Panc1 (cell line): ENCODE measurements at places on chromosomes 7 and 10.

GRCh38 chr10:112875476-112876267 is 74.4 kb upstream of the TCF7L2 start:
- H3K4me1 ChIP-seq = no peaks in the 10 kb centered on the region
- H3K27me3 ChIP-seq = no peaks in the 10 kb centered on the region
- H3K4me3 ChIP-seq = no peak overlapping the region
- H3K36me3 ChIP-seq = no peaks in the 10 kb centered on the region
- DNase-seq = no peak

DNA sequence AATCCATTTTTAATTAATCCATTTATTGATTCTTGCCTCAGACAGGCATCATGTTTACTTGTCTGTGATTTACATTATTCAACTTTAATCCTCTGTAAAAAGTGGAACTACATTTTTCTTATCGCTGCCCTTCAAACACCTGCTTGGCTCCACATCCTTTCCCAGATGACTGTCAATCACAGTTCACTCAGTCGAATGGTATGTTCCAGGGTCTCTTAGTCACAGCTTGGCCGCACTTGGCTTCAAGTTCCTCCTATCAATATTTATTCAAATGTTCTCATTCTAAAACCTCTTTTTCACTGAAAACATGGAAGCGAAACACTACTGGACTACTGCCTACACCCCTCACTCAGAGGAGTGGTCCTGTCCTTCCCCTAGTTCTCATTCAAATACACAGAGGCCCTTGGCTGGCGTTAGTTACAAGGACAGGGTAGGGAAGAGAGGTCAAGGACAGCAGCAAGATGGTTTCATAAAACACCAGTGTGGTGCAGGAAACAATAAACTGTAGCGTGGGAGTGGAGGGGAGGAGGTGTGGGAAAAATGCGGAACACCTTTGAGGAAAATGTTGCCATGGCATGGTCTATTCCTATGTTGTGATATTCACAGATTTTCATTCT is 143.2 kb downstream of the USP6NL start:
- DNase-seq = no peak
- no peaks in the 10 kb centered on the region for H3K4me1 ChIP-seq
- no peak overlapping the region for H3K27ac ChIP-seq
- no peaks in the 10 kb centered on the region for H3K27me3 ChIP-seq
- no peak overlapping the region for H3K4me3 ChIP-seq
- H3K36me3 ChIP-seq = no peaks in the 10 kb centered on the region

GRCh38 chr10:101441541-101442455 is 87.8 kb downstream of the BTRC start:
- no peak overlapping the region for H3K4me3 ChIP-seq
- DNase-seq = peak; percentile 54
- H3K27ac ChIP-seq = no peak overlapping the region

GRCh38 chr7:37421861-37422500 is 26.7 kb downstream of the ELMO1 start:
- no peak overlapping the region for H3K4me3 ChIP-seq
- no peak overlapping the region for H3K27ac ChIP-seq
- peaks cover 11% of the 10 kb centered on the region for H3K27me3 ChIP-seq
- no peaks in the 10 kb centered on the region for H3K36me3 ChIP-seq
- no peaks in the 10 kb centered on the region for H3K4me1 ChIP-seq
- DNase-seq = no peak

- H3K27ac ChIP-seq = no peak overlapping the region
- no peaks in the 10 kb centered on the region for H3K36me3 ChIP-seq
- no peaks in the 10 kb centered on the region for H3K27me3 ChIP-seq
- H3K4me3 ChIP-seq = no peak overlapping the region
Measured at GRCh38 chr7:46233585-46234329, 312.7 kb upstream of the IGFBP3 start.

- H3K27me3 ChIP-seq = no peaks in the 10 kb centered on the region
- H3K4me3 ChIP-seq = no peak overlapping the region
- no peak overlapping the region for H3K27ac ChIP-seq
- H3K4me1 ChIP-seq = peaks cover 79% of the 10 kb centered on the region
- no peaks in the 10 kb centered on the region for H3K36me3 ChIP-seq
Measured at GRCh38 chr10:71978476-71978875, 14.3 kb downstream of the CHST3 start.

GRCh38 chr7:118878336-118878735 is 653.8 kb downstream of the ANKRD7 start:
- no peak for DNase-seq
- H3K27me3 ChIP-seq = no peaks in the 10 kb centered on the region

GRCh38 chr7:98221611-98222532 is 10.6 kb downstream of the BHLHA15 start:
- H3K27me3 ChIP-seq = no peaks in the 10 kb centered on the region
- no peak overlapping the region for H3K4me3 ChIP-seq
- H3K4me1 ChIP-seq = no peaks in the 10 kb centered on the region
- H3K36me3 ChIP-seq = no peaks in the 10 kb centered on the region
- no peak for DNase-seq

- DNase-seq = no peak
- H3K4me1 ChIP-seq = no peaks in the 10 kb centered on the region; the same call in 1 of the 2 replicates
- no peak overlapping the region for H3K27ac ChIP-seq
Measured at GRCh38 chr7:1144269-1144771, 15.7 kb downstream of the ZFAND2A start.

DNA sequence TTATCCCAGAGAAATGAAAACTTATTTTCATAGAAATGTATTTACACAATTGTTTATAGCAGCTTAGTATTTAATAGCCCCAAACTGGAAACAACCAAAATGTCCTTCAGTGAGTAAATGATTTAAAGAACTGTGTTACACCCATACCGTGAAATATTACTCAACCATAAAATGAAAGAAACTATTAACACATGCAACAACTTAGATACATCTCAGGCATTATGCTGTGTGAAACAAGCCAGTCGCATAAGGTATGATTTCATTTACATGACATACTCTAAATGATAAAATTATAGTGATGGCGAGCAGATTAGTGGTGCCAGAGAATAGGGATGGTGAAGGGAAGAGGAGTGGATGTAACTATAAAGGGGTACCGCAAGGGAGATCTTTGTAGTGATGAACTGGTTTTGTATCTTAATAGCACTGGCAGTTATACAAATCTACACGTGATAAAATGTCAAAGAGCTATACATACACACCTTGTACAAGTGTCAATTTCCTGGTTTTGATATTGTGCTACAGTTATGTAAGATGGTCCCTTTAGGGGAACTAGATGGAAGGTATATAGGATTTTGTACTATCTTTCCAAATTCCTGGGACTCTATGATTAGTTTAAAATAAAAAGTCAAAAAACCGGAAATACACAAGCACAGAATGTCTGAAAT is 40.5 kb downstream of the MACC1 start:
- no peak for DNase-seq
- no peak overlapping the region for H3K27ac ChIP-seq
- H3K4me1 ChIP-seq = no peaks in the 10 kb centered on the region
- H3K27me3 ChIP-seq = no peaks in the 10 kb centered on the region
- no peaks in the 10 kb centered on the region for H3K36me3 ChIP-seq

- no peak overlapping the region for H3K4me3 ChIP-seq
- no peak for DNase-seq
- H3K4me1 ChIP-seq = no peaks in the 10 kb centered on the region
- no peaks in the 10 kb centered on the region; the same call in 1 of the 2 replicates for H3K27me3 ChIP-seq
- H3K36me3 ChIP-seq = no peaks in the 10 kb centered on the region
Measured at GRCh38 chr10:120732643-120733313, 118.4 kb upstream of the WDR11 start.
